CD4-positive, alpha-beta T cell treated with Interleukin-4 for 1 hour (primary cell): ENCODE measurements at places on chromosomes 1 and 21.
A peak's percentile ranks its signal among the peaks of the same experiment; 100 is the strongest.

GRCh38 chr1:242856289-242856688 is 331.8 kb upstream of the PLD5 start:
- DNase-seq: no peak

- DNase-seq: no peak
Measured at GRCh38 chr1:32920833-32921232, 19.6 kb upstream of the TMEM54 start.

- DNase-seq: peak; percentile 26
Measured at GRCh38 chr1:39995973-39996393, 41.0 kb downstream of the MFSD2A start.

DNA sequence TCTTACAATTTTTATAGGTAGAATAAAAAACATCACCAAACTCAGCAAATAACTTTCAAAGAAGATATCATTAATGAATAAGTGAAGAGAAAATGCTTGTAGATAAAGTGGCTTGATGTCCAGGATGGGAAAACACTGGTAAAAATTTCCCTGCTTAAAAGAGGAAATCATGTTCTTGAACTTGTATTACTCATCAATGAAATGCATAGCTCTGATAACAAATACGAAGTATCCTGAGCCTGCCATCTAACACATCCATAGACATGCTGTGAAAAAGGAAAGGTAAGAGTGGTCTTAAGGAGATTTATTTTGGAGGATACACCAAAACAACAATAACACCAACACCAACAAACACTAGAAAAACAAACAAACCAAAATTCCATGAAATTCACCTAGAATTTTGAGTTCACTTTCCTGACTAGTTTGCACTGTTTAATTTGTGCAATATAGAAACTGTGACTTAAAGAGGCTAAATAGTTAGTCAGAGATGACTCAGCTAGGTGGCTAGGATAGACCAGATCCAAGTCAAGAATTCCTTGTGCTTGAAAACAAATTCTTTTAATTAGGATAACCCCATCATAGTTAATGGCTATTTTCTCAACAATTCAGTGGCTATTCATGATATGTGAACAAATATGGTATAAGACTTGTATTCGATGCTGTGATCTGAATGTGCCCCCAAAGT is 179.8 kb upstream of the KCNK2 start:
- DNase-seq: no peak

GRCh38 chr1:154014154-154014907 is 23.8 kb downstream of the RPS27 start:
- no peak for DNase-seq
